ENCODE measurements at places on chromosomes 13 and 19. TPM values are rescaled to one million over a fixed set of nuclear protein-coding genes. Genes with fewer than 3 reads are reported as not detected.

The TRAPPC6A gene
- total RNA-seq = 26.9 TPM

- DNase-seq = no peak
Observed at GRCh38 chr19:41297628-41298347, 12.2 kb upstream of the CCDC97 start.

The PSG11 gene
- not detected for total RNA-seq

DNA sequence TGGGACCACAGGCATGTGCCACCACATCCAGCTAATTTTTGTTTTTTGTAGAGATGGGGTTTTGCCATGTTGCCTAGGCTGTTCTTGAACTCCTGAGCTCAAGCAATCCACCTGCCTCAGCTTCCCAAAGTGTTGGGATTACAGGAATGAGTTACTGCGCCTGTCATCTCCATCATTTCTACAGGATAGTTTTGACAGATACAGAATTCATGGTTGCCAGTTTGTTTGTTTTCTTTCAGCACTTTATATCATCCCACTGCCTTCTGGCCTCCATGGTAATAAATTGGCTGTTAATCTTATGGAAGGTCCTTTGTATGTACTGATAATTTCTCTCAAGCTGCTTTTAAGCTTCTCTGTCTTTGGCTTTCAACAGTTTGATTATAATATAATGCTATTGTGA is 165.2 kb downstream of the RNF17 start:
- DNase-seq = no peak
